AG10803 (cell line): ENCODE measurements at places on chromosomes 12 and 14.

DNA sequence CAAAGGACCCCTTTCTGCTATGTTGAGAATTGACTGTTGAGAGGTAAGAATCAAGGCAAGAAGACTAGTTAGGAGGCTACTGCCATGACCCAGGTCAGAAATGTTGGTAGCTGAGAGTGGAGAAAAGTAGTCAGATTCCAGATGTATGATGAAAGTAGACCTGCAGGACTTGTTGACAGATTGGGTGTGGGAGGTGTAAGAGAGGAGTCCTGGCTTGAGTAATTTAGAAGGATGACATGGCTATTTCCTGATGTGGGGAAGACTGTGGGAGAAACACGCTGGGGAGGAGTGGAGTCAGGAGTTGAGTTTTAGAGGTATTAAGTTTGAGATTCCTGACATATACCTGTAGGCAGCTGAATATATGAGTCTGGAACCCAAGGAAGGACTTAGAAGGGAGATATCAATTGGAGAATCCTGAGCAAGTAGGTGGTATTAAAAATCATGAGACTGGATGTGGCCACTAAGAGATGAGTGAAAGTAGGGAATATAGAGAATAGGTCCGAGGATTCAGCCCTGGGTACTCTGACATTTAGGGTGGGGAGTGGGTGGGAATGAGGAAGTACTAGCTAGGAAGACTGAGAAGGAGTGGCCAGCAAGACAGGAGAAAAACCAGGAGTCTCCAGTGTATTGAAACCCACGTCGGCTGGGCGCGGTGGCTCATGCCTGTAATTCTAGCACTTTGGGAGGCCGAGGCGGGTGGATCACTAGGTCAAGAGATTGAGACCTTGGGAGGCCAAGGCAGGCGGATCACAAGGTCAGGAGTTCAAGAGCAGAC is 12.6 kb upstream of the DDX47 start:
- peak; percentile 56 for DNase-seq

- DNase-seq: peak; percentile 43
Observed at GRCh38 chr14:38199739-38200138, 8.0 kb upstream of the SSTR1 start.

GRCh38 chr12:18923721-18924120 is 185.8 kb downstream of the CAPZA3 start:
- DNase-seq: no peak

DNA sequence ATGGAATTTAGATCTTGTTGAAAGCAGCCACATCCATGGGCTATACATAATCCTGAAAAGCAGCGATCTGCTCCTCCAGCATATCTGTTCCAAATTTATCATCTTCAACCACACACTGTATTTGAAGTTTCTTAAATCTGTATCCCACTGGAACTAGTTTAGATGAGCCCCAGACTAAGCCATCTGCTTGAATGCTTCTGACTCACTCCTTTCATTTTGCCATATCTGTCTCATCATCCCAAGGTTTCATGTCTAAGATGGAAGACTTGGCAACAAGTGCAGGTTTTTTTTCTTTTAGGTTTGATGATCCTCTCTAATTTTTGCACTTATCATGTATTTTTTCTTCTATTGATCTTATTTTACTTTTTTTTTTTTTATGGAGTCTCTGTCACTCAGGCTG is 54.4 kb upstream of the TMEM263 start:
- DNase-seq: peak; percentile 11

DNA sequence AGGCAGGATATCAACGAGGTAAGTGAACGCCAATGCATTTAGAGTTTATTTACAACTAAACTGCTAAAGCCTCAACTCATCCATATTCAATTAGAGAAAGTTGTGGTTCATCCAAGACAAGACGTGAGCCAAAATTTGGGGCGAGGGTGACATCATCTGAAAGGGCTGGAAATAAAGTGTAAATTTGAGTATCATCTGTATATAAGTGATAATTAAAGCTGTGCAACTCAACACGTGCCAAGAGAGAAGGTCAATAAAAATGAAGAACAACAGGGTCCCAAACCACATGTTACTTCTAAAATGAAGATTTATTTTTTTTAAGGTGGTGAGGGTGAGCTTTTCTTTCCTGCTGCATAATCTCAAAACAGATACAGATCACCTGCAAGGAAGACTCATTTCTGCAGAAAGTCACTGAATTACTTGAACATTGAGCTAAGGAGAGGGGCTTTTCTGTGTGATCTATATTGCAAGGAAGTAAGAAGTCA is 203.6 kb downstream of the EFCAB11 start:
- no peak for DNase-seq

DNA sequence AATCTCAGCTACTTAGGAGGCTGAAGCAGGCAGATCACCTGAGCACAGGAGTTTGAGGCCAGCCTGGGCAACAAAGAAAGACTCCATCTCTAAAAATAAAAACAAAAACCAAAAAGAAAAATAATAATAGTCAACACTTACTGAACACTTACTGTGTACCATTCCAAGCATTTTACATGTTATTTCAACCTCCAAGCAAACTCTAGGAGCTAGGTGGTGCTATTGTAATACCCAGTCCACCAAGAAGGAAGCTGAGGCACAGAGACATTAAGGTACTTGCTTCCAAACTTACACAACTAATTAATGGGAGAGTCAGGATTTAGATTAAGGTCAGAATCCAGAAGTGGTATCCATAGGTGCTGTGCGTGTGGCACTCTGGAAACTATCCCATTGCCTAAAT is 13.7 kb upstream of the OR6J1 start:
- peak; percentile 44 for DNase-seq

GRCh38 chr14:69711881-69712560 is 54.9 kb upstream of the SRSF5 start:
- DNase-seq: peak; percentile 41

DNA sequence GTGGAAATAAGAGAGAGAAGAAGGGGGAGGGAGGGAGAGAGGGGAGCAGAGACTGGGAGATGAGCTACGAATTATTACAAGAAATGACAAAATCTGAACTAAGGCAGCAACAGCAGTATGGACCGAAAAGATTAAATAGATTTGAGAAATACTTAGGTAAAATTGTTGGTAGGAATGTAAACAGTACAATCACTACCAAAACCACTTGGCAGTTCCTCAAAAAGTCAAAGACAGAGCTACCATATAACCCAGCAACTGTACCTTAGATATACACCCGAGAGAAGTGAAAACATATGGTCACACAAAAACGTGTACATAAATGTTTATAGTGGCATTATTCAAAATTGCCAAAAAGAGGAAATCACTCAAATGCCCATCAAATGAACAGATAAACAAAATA is 14.1 kb downstream of the KRAS start:
- DNase-seq: no peak

- no peak for DNase-seq
Observed at GRCh38 chr14:23612354-23612732, 23.8 kb upstream of the DHRS2 start.

GRCh38 chr12:25767606-25768005 is 190.9 kb upstream of the RASSF8 start:
- DNase-seq: peak; percentile 53

DNA sequence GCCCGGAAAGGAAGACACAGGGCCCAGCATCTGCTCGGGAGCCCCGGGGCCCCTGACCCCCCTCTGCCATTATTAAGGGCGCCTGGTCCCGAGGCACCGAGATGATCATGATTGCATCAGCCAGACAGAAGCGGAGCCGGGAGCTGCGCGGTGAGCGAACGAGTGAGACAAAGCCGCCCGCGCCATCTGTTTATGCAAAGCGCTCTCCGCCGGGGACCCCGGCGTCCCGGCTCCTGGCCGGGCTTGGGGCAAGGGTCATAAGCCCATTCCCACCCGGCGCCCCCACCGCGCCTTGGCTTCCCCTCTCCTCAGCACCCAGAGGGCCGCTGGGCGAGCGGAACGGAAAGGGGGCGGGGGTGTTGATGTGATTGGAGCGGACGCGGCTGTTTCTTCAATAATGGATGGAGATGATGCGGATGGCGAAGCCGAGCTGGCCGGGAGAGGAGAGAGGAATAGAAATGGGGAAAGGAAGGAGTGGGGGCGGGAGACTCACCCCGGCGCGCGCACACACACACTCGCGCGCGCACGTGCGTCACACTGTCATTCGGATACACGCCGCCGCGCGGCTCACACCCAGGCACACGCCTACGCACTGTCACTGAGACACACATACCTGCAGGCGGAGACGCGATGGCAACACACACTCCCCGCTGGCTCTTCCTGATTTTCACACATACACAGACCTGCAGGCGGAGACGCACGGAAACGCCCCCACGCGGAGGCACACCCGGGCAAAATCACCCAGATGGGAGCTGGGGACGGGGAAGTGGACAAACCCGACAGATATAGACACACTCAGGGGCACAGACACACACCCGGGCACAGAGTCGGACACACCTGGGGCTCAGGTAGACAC is 10.7 kb downstream of the STAC3 start:
- DNase-seq: peak; percentile 69

GRCh38 chr12:119666226-119666795 is 1.6 kb upstream of the PRKAB1 start:
- DNase-seq: no peak

DNA sequence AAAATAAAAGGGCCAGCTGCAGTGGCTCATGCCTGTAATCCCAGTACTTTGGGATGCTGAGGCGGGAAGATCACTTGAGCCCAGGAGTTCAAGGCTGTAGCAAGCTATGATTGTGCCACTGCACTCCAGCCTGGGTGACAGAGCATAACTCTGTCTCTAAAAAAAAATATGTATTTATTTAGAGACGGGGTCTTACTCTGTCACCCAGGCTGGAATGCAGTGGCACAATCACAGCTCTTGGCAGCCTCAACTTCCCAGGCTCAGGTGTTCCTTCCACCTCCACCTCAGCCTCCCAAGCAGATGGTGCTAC is 179.3 kb upstream of the ATF7IP start:
- DNase-seq: no peak

GRCh38 chr12:129186952-129187351 is 333.7 kb downstream of the GLT1D1 start:
- DNase-seq: no peak

DNA sequence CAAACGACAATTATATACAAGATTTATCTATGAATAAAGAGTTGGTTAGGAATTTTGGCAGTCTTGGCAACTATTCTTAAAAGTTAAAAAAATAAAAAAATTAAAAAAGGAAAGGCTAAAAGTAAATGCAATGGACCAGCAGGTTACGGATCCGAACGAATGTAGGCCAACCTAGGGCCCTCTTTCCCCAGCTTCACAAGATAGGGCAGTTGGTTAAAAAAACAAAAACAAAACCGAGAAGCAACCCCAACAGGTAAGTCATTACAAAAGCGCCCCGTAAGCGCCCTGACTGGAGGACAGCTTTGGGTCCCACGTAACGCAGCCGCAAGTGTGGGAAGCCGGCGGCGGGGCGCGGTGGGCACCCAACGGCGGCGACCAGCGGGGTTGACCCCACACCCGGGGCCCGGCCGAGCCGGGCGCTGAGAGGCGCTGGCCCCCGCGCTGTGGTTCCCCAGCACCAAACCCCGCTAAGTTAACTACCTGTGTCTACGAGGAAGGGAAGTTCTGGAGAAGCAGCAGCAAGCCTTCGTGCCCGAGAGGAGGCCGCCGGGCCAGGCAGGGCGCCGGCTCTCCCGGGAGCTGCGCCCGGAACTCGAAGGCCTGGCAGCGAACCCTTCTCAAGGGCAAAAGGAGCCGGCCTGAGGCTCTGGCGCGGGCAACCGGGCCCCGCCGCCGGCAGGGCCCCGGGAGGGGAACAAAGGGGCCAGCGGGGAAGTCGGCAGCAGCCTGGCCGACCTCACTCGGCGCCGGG is 882 bp downstream of the HECTD1 start:
- peak; percentile 34 for DNase-seq

DNA sequence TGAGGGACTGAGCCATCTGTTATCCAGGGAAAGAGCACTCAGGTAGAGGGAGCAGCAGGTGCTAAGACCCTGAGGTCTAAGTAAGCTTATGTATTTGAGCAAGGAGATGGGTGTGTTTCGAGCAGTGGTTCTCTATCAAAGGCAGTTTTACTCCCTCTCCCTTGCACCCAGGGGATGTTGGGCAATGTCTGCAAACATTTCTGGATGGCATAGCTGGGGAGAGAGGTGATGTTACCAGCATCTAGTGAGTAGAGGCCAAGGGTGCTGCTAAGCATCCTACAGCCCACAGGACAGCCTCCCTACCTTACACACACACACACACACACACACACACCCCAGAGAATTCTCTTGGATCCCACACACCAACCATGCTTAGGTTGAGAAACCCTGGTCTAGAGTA is 221.0 kb upstream of the PWP1 start:
- no peak for DNase-seq

GRCh38 chr12:91529829-91530228 is 347.2 kb upstream of the DCN start:
- DNase-seq: no peak

GRCh38 chr12:111471236-111471635 is 65.5 kb downstream of the SH2B3 start:
- DNase-seq: no peak

- DNase-seq: no peak
Observed at GRCh38 chr12:113462998-113463745, 8.5 kb downstream of the LHX5 start.

GRCh38 chr14:45271858-45272537 is 19.0 kb upstream of the MIS18BP1 start:
- no peak for DNase-seq

DNA sequence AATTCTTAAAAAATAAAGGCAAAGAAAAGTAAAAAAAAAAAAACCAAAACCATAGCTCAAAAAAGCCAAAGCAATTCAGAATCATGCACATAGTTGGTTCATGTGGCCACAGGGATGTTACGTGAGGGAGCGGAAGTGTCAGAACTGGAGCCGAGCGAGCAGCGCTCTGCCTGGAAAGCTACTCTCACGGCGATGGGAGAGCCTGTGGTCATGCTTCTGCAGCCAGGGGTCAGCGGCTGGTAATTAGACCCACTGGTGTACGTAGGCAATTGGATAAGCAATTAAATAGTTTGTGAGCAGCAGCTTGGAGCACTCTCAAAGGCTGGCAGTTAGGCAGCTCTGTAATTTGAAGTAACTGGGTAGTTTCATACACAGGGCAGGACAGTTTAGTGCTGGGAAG is 58.1 kb downstream of the TRHDE start:
- no peak for DNase-seq

DNA sequence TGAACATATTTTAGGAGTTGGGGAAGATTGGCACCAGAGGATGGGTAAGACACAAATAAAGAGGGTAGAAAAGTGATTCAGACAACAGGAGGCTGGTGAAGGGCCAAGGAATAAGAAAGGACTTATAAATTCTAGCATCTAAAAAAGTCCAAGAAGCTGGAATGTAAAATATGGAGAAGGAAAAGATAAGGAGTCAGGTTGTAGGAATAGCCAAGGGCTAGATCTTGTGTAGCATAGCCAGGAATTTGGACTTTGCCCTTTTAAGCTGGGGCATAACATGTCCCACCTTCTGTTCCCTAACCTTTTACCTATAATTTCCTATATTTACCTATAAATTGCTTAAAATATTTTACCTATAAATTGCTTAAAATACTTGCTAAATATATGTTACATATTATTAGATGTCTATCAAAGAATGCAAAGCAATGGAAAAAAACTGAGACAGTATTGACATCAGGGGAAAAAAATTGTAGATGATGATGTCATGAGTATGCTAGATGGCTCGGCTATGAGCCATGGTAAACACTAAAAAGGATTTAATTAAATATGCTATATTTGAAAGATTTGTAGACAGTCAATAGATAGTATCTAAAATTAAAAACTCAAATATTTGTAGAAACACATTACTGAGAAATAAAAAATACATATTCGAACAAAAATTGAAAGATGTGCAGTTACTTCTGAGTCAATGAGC is 99.7 kb upstream of the PLEKHG7 start:
- DNase-seq: no peak
